ENCODE measurements at places on chromosomes 2 and 18.

DNA sequence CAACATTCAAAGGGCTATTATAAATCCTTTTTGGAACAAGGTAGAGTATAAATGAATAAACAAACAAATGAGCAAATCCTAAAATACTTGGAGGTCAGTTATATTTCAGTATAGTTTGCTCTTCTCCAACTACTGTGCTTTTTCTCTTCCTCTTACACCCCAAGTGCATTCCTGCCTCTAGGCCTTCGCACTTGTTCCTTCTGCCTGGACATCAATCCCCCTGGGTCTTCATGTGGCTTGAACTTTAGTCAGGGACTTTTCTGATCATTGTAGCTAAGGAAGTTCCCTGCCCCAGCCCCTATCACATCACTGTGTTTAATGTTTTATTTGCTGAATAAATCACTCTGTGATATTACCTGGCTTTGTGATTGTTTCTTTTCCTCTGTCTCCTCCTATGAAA is 418.2 kb upstream of the HNRNPA3 start:
- no peak for DNase-seq

GRCh38 chr2:162234620-162235462 is 8.4 kb downstream of the FAP start:
- no peak for DNase-seq

DNA sequence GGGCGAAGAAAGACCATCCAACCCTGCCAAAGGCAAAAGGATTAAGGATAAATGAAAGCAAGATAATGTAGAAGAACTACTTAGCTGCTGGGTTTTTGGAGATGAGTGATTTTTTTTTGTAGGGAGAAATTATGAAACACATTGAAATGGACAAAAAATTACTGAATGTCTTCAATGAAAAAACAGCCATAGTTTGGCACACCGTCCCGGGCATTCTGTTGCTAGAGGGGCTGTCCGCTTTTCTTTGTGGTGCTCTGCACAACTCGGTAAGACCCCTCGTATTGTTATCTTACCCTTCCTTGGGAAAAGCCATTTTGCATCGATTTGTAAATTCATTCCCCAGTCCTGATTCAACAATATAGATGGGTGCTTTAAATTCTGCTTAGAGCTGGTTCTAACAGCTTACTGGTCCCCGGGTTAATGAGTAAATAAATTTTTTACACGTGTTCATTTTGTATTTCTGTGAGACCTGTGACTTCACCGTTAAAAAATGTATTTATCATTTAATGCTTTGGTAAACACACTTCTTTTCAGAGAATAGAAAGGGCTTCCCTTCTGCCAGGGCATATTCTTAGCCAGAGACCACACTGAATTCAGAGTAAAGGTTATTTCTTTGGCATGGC is 912 bp upstream of the LAPTM4A start:
- DNase-seq, result no peak

GRCh38 chr2:170368370-170368769 is 190.4 kb downstream of the MYO3B start:
- DNase-seq, result no peak

DNA sequence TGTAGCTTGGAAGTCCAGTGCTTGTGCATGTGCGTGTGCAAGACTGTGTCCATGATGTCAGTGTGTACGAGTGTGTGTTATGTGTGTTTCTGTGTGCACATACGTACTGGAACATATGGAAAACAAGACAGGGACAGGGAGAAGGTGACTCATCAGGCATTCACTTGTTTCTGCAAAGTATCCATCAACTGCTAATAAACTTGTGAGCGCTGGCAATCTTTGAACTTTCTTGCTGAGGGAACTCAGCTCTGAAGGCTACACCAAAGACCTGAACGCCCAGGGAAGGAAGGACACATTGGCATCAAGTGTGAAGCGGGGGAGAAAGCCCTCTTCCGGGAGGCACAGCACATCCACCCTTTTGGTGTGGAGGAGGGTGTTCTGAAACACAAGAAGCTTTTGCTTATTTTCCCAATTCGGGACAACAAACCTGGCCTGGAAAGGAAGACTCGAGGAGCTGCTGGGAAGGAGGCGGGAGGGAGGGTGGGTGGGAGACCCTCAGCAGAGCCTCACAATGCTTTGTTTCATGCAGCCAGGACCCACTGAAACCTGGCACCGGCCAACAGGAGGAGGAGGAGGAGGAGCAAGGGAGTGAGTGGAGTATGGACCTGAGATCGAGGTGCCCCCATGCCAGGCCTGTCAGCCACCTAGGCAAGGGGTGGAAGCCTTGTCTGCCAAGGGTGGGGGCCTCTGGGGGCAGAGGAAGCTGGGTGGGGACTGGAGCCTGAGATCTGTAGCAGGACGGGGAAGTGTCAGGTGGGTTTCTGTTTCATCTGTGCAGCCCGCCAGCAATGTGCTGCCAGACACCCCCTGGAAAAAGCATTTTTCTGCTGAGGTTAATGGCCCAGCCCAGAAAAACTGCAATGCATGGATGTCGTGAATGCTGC is 26.8 kb downstream of the SMAD7 start:
- DNase-seq, result no peak

GRCh38 chr2:130390460-130391057 is 34.7 kb downstream of the PTPN18 start:
- DNase-seq, result no peak

DNA sequence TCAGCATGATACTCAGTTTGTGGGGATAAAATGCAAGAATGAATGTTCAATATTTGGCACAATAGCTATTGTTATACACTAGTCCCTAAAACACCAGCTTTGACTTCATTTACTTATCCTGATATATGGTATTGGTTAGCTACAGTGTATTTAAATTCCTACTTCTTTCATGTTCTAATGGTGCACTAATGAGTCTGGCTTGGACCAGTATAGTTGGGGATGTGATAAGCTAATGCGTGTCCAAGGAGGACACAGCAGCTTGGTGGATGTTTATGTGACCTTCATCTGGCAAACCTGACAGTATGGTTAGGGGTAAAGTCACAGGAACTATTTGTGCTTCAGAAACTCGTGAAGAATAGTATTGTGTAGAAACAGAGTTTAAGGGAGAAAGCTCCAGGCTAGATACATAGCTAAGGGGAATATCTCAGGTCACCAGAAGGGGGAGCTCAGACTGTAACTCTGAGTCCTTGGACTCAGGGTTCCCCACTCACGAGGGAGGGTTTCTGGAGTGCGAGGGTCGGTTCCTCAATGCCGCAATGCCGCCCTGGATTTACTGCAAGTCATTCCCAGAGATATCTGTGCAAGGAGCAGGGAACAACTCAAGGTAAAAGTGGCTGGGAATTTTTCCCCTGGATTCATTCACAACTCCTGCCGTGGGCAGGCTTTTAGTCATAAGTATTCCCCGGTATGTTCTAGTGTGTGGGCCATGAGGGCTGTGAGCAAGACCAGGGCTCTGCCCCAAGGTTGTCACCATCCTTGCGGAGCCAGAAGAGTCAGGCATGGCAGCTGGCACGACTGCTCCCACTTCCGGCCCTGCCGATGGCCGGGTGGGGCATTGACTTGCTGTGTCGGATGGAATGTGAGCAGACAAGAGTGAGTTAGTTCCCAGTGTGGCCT is 14.5 kb downstream of the IL1R2 start:
- DNase-seq, result no peak

- DNase-seq, result no peak
Measured at GRCh38 chr2:19700861-19701585, 200.8 kb downstream of the TTC32 start.

DNA sequence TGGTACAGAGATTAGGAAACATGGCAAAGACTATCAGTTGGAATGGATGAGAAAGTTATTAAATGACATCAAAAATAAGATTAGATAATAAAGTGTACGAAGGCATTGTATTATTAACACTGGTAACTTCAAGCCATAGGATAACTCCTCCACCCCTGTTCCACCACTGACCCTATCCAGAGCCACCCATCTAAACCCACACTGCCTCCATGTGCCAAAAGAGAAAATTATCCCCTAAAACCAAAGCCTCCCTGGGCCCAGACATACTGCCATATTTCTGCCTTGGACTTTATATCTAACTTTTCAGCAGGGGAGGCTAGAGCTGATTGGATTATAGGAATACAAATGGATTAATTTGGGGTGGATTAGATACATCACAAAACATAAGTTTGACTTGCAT is 443.7 kb downstream of the BCL11A start:
- DNase-seq, result no peak

DNA sequence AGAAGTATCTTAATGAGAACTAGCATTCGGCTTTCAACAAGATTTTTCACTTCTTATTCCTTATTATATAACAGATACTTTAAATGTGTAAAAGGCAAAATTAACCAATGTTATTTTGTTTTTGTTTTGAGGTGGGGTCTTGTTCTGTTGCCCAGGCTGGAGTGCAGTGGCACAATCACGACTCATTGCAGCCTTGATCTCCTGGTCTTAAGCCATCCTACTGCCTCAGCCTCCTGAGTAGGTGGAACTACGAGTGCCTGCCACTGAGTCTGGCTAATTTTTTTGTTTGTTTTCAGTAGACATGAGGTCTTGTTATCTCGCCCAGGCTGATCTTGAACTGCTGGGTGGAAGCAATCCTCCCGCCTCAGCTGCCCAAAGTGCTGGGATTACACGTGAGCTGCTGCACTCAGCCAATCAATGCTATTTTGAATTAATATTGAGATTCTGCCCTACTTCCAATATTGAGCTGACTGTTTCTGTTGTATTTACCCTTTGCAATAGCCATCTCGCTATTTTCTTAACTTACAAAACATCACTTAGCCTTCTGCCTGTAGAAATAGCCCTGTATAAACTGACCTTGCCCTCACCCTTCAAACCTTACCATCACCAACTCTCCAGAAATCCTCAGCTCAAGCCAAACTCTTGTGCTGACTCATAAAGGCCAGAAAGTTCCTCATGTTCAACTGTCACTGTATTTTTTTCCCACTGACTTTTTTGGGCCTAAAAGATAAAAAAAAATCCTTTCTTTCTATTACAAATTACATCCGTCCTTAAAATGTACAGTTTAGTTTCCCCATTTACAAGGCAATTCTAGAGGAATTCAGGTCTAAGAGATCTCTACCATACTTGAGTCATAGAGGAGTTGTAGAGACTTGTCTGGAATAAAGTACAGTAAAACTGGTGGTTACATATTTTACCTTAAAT is 94.3 kb downstream of the OLA1 start:
- no peak for DNase-seq

DNA sequence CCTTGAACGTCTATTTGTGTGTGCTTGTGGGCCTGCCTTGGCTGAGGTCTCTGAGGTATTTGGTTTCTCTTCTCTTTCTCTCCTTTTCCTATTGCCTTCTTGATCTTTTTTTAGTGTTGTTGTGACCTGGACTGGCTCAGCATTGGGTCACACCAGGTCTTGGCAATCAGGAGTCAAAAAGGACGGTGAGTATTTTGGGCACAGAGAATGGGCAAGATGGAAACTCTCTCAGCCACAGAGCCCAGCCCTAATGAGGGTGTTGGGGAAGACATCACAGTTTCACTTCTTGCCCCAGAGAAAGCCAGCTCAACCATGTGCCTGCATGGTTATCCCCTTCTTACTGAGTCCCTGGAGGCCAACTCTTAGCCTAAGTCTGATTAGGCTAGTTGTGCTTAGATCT is 13.7 kb upstream of the INO80C start:
- DNase-seq, result no peak

GRCh38 chr18:45660746-45661145 is 45.5 kb downstream of the SLC14A2 start:
- DNase-seq, result no peak

- no peak for DNase-seq
Measured at GRCh38 chr18:40360558-40360957, 1594.5 kb upstream of the PIK3C3 start.

- no peak for DNase-seq
Measured at GRCh38 chr18:59696311-59697235, 650 bp downstream of the CCBE1 start.

- DNase-seq, result no peak
Measured at GRCh38 chr2:178806543-178806942, 680 bp downstream of the TTN start.

DNA sequence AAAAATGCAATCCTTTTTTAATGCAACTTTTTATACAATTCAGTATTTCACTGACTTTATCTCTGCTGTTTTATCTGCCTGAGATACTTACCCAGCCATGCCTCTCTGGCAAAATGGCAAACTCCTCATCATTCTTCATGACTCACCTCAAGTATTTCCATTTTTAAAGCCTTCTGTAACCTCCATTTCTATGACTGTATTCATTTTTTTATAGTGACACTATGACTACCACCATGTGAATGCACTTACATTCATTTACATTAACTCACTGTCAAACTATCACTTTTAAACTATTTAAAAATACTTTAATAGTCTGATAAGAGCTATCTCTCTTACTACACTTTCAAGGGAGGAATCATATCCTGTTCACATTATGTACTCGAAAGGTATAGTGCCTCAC is 99.4 kb upstream of the SCN7A start:
- DNase-seq, result no peak

DNA sequence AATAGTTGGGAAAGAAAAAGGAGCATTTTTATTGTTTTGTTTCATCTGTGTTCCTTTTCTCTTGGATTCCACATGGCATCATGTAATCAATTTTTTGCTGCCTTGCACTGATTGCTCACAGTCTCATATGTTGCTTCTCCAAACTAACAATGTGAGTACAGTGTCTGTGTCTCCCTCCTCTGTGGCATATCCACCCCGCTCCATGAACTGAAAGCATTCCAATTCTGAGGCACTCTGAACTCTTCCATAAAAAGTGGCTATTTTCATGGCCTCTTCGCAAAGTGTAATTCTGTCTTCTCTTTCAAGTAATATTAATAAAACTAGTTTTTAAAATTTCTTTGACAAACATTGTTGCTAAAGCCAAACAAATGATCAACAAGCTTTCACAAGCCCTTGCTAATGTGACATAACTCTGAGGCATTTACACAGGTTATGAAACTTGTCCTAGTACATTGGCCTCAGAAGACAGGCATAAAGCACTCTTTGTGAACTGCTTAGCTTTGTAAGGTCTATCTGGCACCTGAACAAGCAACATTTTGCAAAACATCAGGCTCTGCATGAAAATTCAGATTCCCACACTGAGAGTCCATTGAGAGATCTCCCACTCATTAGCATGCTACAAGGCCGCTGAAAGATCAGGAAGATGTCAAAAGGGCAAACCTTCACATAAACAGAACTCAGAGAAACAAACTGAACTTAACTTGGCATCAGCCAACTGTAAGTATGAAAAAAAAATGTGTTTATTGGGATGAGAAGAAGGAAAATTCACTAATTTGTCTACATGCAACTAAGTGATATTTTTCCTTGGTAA is 33.0 kb downstream of the GPR75 start:
- DNase-seq, result no peak

GRCh38 chr2:10144771-10145518 is 22.4 kb downstream of the RRM2 start:
- DNase-seq, result no peak

DNA sequence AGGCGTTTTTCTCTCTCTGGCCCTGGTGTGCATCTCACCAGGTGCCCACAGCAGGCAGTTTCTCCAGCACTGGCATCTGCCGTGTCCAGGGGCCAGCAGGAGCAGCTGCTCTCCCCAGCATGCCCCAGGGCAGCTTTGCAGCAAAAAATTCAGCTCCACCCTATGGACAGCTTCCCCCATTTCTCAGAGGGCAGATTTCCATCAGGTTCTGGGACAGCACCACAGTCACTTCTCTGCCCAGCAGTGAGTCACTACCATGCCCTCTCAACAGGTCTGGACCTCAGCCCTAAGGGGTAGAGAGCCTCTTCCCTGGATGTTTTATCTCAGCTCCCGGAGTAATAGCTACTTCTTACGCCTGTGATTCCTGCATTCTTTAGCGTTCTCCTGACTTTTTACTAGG is 170.2 kb upstream of the RAB12 start:
- no peak for DNase-seq
